Cortex of kidney (tissue), 1 donor: ENCODE measurements at places on chromosomes 16 and 17.

DNA sequence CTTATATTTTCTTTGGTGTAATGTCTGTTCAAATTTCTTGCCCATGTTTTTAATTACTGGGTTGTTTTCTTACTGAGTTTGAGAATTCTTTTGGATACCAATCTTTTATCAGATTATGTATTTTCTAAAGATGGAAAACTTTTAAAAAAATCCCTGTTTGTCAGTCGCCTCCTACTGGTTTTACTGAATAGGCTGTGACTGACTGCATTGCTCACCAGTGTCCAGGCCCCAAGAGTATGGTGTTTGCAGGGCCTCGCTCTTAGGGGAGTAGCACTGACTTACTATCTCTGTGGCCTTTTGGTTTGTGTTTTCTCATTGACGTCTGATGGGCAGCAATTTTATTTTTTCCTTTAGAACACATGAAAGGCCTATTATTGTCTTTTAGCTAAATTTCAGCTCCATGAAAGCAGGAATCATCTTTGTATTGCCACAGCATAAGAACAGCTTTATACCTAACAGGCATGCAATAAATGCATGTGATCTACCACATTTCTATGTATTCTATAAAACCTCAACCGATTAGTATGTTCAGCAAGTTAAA is 188.4 kb downstream of the AATF start:
- no peak for DNase-seq

- DNase-seq: no peak
These were observed 52.0 kb downstream of the LDHD start for GRCh38 chr16:75064403-75065148.

GRCh38 chr17:47295037-47295873 is 28.5 kb upstream of the EFCAB13 start:
- no peak for DNase-seq

GRCh38 chr17:28501421-28502284 is 4.5 kb upstream of the FOXN1 start:
- DNase-seq: no peak

DNA sequence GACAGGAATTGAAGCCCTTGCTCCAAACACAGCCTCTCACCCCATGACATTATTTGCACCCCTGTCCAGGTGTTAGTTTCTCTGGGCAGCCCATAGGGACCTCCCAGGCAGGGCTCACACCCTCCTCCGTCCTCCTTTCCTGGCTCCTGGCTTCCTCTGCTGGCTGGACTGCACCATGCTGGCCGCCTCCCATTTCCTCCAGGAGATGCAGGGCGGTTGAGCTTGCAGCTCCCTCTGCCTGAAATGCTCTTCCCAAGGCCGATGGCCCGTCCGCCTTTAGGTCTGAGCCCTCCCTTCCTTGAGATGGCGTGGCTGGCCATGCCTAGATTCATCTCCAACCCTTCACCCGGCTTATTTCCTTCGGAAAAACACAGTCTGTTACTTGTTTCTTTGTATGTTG is 334.8 kb downstream of the SNX29 start:
- DNase-seq: no peak

- DNase-seq: no peak
These were observed 8.7 kb upstream of the PRKCB start for GRCh38 chr16:23827057-23827456.

DNA sequence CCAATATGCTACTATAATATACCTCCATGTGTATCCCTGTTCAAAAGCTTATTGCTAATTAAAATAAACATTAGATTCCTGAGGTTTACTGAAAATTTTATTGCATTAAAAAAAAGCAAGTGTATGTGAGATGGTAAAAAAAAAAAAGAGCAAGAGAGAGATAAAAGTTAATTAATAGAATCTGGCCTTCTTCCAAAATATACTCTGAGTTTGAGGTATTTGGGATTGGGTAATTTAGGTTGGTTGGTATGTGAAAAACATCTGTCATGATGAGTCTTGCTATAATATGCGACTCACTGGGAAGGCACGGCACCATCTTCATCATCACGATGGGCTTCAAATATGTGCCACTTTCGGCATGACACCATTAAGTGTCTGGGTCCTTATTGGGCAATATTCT is 711.1 kb upstream of the SOX9 start:
- DNase-seq: no peak

DNA sequence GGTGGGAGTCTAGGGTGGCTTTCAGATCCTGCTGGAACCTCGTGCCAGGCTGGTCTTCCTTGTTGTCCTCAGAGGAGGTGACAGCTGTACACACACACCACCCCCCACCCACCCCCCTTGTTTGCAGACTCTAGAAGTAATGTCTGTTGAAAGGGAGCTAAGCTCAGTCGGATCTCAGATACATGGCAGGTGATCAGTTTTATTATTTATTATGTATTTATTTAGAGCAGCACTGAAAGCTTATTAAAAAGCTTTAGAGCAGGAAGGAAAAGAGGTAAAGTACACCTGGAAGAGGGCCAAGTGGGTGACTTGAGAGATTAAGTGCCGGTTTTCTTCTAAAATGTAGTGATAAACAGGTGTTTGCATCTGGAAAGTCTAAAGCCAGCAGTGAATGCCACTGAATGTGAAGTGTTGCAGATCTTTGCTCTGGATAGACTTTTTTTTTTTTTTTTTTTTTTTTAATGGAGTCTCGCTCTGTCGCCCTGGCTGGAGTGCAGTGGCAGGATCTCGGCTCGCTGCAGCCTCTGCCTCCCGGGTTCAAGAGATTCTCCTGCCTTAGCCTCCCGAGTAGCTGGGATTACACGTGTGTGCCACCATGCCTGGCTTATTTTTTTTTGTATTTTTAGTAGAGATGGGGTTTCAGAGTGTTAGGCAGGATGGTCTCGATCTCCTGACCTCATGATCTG is 40.2 kb downstream of the FOXK2 start:
- no peak for DNase-seq

GRCh38 chr16:4409081-4409932 is 7.1 kb downstream of the CORO7 start:
- no peak for DNase-seq

DNA sequence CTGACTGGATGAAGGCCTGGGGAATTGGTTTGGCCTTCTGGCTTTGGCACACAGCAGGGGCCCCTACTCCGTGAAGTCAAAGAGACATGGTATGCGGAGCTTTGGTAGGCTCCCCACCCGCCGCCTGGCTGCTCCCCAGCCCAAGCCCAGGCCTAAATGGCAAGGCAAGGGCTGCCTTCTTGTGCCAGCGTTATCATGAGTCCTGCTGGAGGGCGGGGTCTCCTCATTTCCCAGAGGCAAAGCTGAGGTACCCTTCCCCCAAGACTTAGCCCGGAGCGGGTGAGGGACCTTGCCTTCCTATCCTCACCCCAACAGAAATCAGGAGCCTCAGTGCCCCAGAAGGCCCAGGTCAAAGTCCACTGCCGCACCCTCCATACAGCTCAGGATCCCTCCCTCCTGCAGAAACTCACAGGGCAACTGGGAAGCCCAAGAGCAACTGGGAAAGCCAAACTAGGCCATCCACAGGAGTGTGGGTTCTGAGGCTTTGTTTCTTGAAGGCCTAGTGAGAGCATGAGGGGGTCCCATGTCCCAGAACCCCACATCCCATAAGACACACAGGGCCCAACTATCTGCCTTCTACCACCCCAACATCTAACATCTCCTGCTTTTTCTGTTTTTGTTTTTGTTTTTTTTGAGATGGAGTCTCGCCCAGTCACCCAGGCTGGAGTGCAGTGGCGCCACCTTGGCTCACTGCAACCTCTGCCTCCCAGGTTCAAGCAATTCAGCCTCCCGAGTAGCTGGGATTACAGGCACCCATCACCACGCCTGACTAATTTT is 9.3 kb downstream of the PGAP3 start:
- DNase-seq: no peak

- no peak for DNase-seq
These were observed 57.3 kb downstream of the EPN2 start for GRCh38 chr17:19294443-19294842.

- no peak for DNase-seq
These were observed 56.4 kb downstream of the SLC6A2 start for GRCh38 chr16:55711959-55712876.

- DNase-seq: no peak
These were observed 538.7 kb upstream of the HSBP1 start for GRCh38 chr16:83269048-83269447.

- no peak for DNase-seq
These were observed 98.4 kb upstream of the PLCG2 start for GRCh38 chr16:81680444-81681275.

- DNase-seq: no peak
These were observed 3.2 kb downstream of the TERB1 start for GRCh38 chr16:66798161-66798560.

DNA sequence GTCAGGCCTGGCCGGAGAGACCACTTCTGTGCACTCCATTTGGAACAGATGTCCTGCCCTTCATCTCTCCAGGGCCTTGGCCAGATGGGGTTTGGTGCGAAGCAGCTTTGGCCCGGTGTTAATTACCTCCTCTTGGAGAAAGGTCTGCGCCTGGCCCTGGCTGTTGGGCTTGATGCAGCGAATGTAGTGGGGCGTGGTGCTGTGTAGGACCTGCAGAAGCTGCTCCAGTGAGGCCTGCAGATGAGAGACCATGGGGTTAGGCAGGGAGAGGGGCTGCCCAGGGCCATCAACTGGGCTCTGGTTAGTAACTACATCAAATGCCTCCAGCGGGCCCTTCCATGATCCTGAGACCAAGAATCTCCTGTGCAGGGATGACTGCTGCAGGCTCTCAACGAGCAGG is 18.7 kb downstream of the ZNHIT3 start:
- DNase-seq: no peak

GRCh38 chr17:63967953-63968352 is 4.8 kb downstream of the SCN4A start:
- no peak for DNase-seq

DNA sequence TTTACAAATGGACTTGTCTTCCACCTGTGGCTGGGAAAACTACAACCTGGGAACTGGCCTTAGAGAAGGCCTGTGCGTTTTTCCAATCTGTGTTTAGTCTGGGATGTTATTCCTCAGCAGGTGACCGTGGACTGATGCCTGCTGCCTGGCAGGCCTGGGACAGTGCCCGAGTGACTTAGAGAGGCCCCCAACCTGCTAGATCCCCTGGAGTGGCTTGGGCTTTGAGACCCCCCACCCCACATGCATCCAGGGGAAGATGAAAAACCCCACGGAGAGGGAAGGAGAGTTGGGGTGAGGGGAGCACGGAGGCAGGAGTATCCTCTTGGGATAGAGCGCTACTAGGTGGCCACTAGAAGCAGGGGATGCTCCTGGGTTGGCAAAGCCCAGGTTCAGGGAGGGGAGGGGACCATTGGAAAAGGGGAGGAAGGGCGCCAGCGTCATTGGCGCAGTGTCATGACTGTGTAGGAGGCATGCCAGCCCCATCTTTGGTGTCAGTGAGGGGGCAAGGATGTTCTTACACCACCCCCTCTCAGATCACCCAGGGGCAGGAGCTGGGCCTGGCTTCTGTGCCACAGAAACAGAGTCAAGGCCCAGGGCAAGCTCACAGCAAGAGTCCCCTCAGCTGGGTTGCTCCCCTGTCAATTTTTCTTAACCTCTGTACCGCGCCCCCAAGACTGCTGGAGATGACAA is 54.1 kb downstream of the MEAK7 start:
- no peak for DNase-seq

DNA sequence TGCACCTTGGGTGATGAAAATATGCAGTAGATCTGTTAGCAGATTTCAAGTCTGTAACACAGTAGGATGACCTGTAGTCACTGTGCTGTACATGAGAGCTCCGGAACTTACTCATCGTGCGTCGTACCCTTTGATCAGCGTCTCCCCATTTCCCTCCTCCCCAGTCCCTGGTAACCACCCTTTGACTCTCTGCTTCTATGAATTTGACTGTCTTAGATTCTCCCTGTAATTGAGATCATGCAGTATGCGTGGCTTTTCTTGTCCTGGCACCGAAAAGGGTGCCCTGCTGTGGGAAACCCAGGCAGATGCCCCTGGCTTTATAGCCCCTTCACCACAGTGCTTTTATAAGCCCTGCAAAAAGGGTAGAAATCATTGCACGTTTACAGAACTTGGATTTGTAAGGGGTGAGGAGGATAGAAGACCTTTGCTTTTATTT is 20.5 kb downstream of the CLEC16A start:
- DNase-seq: no peak

DNA sequence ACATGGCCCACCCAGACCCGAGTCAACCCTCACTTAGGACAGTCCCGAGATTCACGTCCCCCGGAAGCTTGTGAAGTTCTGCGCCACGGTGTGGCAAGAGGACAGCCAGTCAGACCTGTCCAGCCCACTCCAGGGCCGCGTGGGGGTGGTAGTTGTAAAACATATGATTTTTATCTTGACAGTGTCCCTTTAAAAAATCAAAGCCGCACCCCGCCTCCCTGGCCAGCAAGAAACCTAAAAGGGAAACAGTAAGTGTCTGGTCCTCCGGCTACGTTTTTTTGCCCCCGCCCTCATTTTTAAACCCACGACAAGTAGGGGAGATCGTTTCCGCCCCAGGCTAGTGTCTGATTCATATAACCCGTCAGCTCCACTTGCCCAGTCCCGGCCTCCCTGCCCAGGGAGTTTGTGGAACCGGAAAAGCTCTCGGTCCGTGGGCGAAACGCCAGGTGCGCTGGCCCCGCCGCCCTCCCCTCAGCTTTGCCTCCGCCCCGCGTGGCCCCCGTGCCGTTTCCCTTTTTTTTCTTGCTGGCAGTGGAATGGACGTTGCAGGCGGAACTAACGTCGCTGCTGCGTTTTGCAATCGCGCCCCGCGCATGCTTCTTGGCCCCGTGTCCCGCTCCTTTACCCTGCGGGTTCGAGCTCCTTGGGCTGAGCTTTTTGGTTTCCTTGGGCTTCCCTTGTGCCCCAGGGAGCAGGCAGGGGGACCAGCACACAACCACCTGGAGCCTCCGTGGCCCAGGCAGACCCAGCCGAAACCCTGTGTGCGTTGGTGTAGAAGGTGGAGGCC is 13.3 kb upstream of the NUDT16L1 start:
- DNase-seq: no peak

DNA sequence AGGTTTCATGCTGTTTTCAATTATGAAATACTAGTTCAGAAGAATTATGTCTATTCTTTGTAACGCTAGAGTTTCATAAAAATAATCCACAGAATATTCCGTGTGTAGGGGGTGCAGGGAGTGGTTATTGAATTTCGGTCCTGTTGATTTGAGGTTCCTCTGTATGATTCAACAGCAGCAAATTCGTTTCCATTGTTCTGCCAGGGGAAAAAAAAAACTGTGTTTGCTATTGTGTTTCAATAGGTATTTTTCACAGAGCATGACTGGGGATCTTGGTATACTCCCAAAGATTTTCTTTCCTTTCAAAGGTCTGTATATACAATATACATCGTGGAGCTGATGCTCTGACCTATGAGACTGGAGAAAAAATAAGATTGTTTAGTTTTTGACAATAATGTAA is 15.8 kb downstream of the SHISA9 start:
- no peak for DNase-seq

DNA sequence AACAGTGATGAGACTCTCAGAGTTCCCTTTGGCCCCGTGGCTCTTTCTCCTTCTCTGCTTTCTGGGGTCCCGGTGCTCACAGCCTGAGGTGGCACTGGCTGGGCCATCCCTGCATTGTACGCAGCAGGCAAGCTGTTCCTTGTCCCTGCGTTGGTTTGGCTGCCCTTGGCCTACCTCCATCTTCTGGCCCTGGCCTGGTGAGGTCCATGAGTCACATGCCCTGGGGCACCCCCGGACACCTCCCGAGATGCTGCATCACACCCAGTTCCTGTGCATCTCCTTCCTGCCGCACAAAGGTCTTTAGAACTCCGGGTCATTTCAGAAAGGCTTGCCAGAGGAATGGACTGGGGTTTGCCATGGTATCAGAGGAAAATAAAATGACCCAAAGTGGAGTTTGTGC is 9.5 kb downstream of the SULT1A2 start:
- DNase-seq: no peak
